Parietal lobe (tissue), 2 donors: ENCODE measurements at places on chromosomes 12 and 14. TPM values are rescaled to one million over a fixed set of nuclear protein-coding genes. Genes with fewer than 3 reads are reported as not detected.

STAC3 gene
- 0.94 TPM for total RNA-seq

CLEC2D gene
- 17.8 TPM for total RNA-seq

HOMEZ gene
- total RNA-seq, result 4.1 TPM

MYH6 gene
- not detected for total RNA-seq

TMEM179 gene
- 43.2 TPM for total RNA-seq

ACSS3 gene
- 6.3 TPM for total RNA-seq

EML5 gene
- 25.0 TPM for total RNA-seq

DACT1 gene
- total RNA-seq, result 269 TPM

KLHL33 gene
- total RNA-seq, result under 0.01 TPM

MIPOL1 gene
- total RNA-seq, result 33.8 TPM

WNT1 gene
- not detected for total RNA-seq

GSC gene
- total RNA-seq, result not detected

OVCH1 gene
- 2.5 TPM for total RNA-seq
